ENCODE measurements at places on chromosomes 1 and 21.
A peak's percentile ranks its signal among the peaks of the same experiment; 100 is the strongest.

GRCh38 chr1:224377676-224378006 is 21.0 kb downstream of the CNIH4 start:
- H3K4me1 ChIP-seq = no peaks in the 10 kb centered on the region
- H3K4me3 ChIP-seq = no peak overlapping the region
- no peaks in the 10 kb centered on the region for H3K27me3 ChIP-seq
- no peak overlapping the region for H3K27ac ChIP-seq
- no peak for DNase-seq

DNA sequence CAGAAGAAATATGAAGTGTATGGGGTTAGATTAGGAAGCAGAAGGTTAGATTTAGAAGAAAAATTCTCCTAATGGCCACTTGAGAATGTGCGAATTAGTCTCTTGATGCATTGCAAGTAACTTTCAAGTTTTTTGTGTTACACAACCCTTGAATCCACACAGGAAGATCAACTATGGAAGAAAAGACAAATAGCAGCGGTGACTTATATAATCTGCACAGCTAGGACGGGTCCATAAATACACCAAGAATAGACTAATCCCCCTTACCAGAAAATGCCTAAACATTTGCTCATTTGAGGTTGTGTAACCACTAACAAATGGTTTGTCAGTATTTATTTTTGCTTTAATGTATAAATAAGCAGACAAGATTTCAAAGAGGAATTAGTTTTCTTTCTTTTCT is 182.6 kb downstream of the TGFB2 start:
- H3K4me1 ChIP-seq = no peaks in the 10 kb centered on the region
- H3K27me3 ChIP-seq = no peaks in the 10 kb centered on the region
- DNase-seq = no peak
- no peak overlapping the region for H3K27ac ChIP-seq
- H3K36me3 ChIP-seq = no peaks in the 10 kb centered on the region
- H3K4me3 ChIP-seq = no peak overlapping the region

- H3K36me3 ChIP-seq = no peaks in the 10 kb centered on the region
- no peak overlapping the region for H3K4me3 ChIP-seq
- no peaks in the 10 kb centered on the region for H3K4me1 ChIP-seq
- DNase-seq = no peak
- peak overlapping the region; percentile 29 for H3K27ac ChIP-seq
These were observed 50.5 kb upstream of the IPO9 start for GRCh38 chr1:201778279-201779065.

DNA sequence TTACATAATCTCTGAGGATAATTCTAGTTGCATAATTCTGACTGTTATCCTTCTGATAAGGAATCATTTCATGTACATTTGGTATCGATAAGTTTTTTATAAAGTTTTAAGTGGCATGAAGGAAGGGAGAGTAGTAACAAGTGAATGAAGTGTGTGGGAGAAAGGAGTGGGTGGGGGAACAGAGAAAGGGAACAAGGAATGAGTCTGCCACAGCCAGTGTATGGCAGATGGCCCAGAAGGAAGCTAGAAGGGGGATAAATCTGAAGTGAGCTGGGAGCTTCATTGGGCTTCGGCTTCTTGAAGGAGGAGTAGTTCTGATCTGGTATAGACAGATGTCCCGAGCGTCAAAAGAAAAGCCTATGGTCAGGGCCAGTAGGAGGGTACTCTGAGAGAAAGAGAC is 18.6 kb downstream of the ZBTB40 start:
- no peaks in the 10 kb centered on the region for H3K27me3 ChIP-seq
- no peak for DNase-seq
- no peak overlapping the region for H3K27ac ChIP-seq

- H3K36me3 ChIP-seq = no peaks in the 10 kb centered on the region
- no peak overlapping the region for H3K4me3 ChIP-seq
- no peaks in the 10 kb centered on the region for H3K4me1 ChIP-seq
- no peaks in the 10 kb centered on the region for H3K27me3 ChIP-seq
These were observed 100.7 kb downstream of the BARHL2 start for GRCh38 chr1:90616395-90616794.
